Inflammatory macrophage (primary cell): ENCODE measurements at places on chromosomes 16 and 17.
A peak's percentile ranks its signal among the peaks of the same experiment; 100 is the strongest.

DNA sequence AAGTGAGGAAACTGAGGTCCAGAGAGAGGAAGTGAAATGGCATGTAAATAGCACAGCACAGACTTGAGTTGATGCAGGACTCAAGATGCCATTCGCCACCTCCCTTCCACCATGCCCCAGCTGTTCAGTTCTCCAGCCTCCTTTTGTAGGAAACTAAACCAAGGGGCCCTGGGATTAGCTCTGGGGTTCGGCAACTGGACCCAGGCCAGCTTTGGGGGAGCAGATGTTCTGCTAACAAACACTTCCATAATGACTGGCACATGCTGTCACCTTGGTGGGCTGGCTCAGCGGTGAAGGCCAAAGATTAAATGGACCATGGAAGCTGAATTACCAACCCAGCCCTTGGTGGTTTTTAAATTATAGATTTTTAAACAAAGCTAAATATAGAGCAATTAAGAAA is 77.0 kb downstream of the IRX6 start:
- no peak for DNase-seq

DNA sequence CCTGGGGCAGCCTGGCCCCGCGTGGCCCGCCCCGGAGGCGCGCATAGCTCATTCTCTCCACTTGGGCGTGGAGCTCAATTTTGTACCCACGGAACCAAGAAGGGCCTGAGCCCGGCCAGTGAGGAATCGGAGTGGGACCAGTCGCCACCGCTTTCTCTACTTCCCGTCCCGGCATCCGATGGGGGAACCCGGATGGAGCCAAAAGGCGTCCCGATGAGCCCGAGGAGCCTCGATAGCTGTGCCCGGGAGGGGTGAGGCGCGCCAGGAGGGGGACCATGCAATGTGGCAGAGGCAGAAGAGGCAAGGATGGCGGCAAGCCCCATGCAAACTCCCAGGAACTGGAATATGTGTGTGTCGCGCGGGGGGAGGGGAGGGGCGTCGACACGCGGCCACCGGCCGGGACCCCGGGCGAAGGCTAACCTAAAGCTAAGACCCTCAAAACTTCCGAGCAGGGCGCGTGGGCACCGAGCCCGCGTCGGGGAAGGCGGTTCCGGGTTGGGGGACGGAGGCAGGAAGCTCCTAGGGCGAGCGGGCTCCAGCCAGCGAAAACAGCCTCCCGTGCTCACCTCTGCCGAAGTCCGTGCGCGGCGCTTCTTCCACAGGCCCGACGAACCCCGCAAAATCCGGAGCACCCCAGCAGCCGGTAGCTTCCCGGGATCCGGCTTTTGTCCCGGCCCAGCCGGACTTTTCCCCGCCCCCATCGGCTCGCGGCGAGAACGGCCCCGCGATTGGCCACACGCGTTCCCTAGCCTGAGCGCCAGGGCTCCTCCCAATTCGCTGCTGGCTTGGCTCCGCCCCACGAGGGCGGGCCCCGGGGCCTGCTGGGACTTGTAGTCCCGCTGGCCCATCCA is at the start of gene ACLY:
TSS of gene ACLY (minus strand) at position 638 of the 851 bp plus-strand sequence. CDS start 5,078 bp downstream, outside the sequence.
- DNase-seq: peak; percentile 98

DNA sequence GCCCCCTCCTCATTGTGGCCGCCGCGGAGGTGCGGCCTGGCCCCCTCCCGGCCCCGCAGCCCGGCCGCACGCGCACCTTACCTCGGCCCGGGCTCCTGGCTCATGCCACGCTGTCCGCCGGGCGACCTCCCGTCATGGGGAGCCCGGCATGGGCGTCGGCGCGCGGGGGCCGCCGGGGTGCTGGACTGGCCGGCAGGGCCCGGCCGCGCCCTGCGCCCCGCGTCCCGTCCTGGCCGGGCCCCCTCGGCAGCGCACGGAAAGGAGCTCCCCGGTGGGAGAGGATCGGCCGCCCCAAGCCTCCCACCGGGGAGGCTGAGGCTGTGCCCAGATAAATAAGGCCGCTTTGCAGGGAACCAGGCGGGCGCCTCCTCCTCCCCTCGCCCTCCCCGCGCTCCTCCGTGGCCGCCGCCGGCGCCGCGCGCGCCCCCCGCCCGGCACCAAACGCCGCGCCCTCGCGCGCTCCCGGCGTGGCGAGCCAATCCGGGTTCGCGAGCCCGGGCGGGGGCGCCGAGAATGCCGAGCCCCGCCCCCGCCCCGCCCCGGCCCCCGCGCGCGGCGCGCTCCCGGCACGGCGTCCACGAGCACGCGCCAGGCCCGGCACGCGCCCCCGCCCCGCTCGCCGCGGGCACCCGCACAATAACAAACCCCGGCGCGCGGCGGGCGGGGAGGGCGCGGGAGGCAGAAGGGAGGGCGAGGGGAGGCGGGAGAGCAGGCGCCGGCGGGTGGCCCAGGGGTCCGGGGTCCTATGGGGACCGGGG is at the start of gene FBXL16:
TSS of gene FBXL16 (minus strand) at position 371 of the 758 bp plus-strand sequence. CDS start 8,396 bp downstream, outside the sequence.
- no peak for DNase-seq

- DNase-seq: no peak
These were observed 98.6 kb upstream of the EEF2KMT start for GRCh38 chr16:5196204-5196603.

DNA sequence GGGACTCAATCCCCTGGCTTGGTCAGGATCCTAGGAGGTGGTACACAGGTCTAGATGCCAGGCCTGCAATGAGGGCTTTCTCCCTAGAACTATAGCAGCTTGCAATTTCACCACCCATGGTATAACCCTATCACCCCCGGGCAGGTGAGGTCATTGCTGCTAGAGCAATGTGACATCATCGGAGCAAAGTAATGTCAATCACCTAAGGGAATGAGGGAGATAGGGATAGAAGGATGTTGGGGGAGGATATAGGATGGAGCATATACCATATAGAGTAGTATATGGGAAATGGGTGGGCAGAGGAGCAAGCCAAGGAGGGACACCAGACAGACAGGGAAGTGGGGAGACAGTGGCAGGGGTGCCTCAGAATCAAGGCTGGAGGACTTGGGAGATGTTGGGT is 3.3 kb downstream of the KCNH4 start:
- DNase-seq: no peak

GRCh38 chr17:31699281-31699680 is 159.8 kb downstream of the COPRS start:
- DNase-seq: no peak

DNA sequence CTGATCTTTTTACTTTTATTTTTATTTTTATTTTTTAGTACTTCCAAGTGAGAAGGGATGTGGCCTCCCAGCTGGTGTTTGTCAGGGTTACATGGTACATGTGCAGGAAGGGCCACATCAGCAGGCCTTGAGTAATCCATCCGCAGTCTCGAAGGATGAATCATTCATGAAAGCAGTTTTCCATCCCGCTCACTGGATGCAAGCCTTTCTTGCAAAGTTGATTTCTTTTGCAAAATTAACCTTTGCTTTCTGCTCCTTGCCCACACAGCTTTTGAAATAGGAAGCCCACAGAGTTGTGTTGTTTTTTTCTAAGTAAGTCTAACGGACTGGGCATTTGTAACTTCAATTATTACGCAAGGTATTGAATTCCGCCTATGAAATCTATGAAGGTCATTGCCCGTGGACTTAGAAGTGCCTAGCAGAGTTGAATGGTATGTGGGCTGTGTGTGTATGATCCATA is 157.4 kb downstream of the PRKCA start:
- DNase-seq: peak; percentile 99

- DNase-seq: no peak
These were observed 17.0 kb downstream of the CRYM start for GRCh38 chr16:21260870-21261791.

- DNase-seq: peak; percentile 39
These were observed at the start of gene FAM20A for GRCh38 chr17:68600931-68601564. Gene FAM20A (minus strand): TSS chr17:68601367. CDS start chr17:68600666, 701 bp downstream.

GRCh38 chr16:568401-569258 is 1.1 kb upstream of the PIGQ start:
- DNase-seq: no peak

DNA sequence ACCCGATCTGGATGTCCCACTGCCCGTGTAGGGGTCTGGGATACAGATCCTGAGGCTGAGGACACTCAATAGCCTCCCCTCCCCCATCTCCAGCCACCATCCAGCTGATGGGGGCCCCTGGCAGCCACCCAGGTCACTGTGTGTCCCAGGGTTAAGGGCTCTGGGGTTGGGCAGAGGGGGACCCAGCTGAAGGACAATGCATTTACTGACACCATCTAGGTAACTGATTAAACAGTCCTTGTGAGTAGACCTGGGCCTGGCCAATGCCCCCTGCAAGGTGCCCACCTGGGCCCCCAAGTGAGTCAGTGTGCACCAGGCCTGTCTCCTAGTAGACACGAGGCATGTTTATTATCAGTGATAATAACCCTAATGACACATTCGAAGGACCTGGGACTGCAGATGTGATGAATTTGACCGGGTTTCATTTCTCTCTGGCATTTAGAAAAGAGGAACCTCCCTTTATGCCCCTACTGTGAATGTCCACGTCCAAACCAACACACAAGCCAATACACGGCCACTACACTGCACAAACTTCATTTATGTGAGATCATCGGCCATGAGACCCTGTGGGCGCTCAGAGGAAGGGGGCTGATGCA is 261.9 kb upstream of the FOXF1 start:
- no peak for DNase-seq

DNA sequence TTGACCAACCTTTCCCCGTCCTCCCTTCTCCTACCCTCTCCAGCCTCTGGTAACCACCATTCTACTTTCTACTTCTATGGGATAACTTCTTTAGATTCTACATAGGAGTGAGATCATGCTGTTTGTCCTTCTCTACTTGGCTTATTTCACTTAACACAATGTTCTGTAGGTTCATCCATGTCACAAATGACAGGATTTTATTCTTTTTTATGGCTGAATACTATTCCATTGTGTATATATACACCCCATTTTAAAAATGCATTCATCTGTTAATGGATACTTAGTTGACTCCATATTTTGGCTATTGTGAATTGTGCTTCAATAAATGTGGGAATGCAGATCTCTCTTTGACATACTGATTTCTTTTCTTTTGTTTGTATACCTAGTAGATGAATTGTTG is 115.0 kb downstream of the RAB11FIP4 start:
- no peak for DNase-seq

- no peak for DNase-seq
These were observed 17.0 kb downstream of the DHODH start for GRCh38 chr16:72025404-72026114.

DNA sequence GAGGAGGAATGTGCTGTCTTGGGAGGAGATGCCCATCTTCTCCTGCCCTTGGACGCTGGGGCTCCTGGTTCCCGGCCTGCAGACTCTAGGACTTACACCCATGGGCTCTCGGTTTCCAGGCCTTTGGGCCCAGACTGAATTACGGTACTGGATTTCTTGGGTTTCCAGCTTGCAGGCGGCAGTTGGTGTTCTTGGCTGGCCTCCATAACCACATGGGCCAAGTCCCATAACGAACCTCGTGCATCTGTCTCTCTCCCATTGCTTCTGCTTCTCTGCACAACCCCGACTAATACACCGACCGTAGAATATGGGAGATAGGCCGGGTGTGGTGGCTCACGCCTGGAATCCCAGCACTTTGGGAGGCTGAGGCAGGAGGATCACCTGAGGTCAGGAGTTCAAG is 162.6 kb downstream of the SDK2 start:
- DNase-seq: no peak

GRCh38 chr16:57427307-57427706 is 19.9 kb downstream of the CIAPIN1 start:
- DNase-seq: no peak

DNA sequence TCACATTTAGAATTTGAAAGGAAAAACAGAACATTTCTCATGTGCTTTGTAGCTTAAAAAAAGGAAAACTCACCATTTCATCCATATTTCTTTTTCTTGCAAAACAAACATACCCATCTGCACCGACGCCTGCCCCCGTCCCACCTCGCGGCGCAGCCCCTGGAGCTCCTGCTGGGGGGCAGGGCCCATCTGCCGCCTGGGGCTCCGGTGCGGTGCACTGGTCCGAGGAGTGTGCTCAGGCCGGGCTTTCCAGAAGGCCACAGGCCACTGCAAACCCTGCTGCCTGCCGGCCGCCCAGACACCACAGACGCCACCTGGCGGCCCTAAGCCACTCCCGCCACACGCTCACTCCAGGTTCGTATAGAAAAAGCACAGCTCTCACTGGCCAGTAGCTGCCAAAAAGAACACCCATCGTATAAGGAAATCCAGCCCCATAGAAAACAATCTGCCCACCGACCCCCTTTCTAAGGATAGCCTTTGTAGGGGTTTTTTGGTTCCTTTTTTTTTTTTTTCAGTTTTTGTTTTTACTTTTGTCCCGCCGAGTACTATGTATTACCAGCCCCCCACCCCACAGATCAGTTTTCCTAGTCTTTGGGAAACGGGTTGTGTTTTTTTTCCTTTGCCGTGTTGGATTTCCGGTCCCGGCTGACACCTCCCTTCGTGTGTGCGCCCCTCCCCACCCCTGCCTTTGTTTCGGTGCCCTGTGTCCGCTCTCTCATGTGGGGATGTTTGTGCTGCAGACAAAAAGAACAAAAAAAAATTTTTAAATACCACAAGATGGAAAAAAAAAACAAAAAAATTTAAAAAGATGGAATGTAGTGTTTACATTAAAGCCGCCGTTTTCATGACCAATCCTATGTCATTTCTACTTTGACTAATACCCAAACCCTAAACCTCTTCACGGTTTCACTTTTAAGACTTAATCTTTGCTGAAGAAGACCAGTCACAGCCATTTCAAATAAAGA is 68.8 kb downstream of the AMFR start:
- peak; percentile 74 for DNase-seq

- DNase-seq: peak; percentile 76
These were observed 889 bp downstream of the MBTD1 start for GRCh38 chr17:51258756-51259563.

GRCh38 chr17:59839651-59840328 is 53.0 kb downstream of the TUBD1 start:
- peak; percentile 57 for DNase-seq

DNA sequence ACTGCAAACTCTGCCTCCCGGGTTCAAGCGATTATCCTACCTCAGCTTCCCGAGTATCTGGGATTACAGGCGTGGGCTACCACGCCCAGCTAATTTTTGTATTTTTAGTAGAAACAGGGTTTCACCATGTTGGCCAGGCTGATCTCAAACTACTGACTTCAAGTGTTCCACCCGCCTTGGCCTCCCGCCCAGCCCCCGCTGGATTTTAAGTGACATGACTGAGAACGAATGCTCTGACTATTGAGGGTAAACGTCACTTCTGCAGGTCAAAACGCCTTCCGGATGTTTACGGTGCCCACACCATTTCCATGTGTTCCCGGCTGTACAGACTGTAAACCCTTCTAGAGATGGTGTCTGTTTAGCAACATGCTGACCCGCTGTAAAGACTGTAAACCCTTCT is 22.8 kb downstream of the PITPNA start:
- no peak for DNase-seq

DNA sequence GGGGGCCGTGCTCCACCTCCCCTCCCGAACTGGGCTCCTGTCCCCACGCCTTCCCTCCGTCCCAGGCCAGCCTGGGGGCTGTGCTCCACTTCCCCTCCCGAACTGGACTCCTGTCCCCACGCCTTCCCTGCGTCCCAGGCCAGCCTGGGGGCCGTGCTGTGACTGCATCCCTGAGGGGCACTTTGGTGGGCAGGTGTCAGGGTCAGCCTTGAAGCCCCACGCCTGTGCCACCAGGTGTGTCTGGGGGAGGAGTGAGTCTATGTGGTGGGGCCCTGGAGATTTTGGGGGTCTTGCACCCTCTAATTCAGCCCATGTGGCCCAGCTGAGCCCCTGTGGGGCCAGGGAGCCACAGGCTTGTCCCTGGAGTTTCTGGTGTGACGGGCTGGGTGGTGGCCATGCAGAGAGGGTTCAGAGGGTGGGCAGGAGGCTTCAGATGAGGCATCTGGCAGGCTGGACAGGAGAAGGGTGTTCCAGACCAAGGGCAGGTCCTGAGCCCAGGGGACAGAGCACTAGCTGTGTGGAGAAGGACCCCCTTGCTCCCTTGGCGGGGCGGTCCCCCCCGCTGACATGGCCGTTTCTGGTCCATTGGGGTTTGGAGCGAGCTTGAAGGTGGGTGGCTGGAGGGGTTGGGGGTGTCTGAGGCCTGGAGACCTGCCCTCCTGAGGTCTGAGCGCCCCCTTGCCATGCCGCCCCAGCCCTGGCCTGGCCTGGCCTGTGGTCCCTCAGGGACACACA is 8.2 kb downstream of the NHERF2 start:
- DNase-seq: no peak
